ENCODE measurements at places on chromosomes 6 and 20. TPM values are rescaled to one million over a fixed set of nuclear protein-coding genes. Genes with fewer than 3 reads are reported as not detected.

The ESR1 gene
- total RNA-seq = under 0.01 TPM

The MBOAT1 gene
- 20.3 TPM for total RNA-seq

The WFDC11 gene
- total RNA-seq = not detected

DNA sequence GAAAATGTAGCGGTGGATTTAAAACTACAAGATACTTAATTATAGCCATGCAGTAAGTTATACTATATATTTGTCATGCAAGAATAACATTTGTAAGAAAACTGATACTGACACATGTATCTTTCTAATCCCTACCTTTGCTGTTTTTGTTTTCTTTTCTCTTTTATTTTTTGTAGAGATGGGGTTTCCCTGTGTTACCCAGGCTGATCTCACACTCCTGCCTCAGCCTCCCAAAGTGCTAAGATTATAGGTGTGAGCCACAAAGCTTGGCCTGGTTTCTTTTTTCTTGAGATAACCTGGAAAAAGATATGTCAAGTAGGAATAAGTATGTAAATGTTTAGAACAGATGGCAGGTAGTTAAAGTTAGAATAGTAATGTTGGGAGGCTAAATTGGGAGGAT is 44.1 kb downstream of the MAPK14 start:
- no peak for DNase-seq

DNA sequence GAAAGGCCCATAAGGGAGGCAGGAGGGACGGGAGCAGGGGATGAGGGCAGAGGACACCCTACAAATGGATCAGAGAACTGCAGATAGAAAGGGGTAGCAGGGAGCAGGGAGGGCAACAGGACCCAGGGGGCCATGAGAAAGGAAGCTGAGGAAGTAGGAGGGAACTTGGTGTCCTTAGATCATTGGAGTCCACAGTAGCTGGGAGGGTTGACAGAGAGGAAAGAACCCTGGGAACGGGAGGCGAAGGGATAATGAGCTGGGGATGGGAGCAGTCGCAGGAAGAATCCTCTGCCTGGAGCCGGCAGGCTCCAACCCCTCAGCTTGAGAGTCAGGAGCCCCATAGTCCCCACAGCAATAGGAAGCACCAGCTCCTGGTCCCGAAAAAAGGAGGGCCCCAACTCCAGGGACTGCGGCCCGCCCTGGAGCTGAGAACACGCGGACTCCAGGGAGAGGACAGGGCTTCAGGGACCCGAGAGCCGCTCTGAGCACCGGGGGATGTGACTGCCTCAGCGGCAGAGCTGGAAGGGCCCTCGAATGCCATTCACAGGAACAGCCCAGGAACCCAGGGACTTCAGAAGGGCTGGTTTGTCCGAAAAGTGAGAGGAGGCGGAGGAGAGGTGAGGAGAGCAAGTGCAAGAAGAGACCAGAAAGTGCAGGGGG is 32.7 kb downstream of the HLA-A start:
- no peak for DNase-seq

DNA sequence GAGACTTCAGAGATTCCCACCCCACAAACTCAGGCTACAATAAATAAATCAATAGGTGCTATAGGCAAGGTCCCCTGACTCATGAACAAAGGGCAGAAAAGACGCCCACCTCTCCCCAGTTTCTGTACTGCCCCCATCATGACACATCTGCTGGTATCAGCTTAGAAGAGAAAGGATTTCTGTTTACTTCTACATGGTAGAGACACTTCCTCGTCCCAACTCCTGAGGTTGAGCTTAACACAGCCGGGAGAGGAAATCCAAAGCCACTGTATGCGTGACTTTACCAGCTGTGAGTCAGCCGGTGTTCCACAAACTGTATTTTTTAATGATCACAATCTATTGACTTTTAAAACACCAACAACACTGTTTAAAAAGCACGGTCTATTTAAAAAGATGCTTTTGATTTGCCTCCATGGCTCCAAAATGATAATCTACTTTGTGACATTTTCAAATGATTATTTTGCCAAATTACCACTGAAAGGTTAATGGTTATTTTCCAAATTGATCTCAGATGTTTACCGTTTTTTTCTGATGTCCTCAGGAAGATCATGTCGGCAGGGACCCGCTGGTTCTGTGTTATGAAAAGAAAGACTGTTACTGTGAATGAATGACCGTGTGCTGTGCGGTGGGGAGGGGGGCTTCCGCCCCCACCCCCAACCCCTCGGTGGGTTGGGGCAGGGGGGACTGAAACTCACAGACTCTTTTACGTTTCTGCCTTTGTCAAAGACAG is 72.5 kb downstream of the ATP9A start:
- DNase-seq = peak; percentile 75
